ENCODE measurements at places on chromosomes 2 and 18.

- no peak for DNase-seq
These were observed 46.0 kb upstream of the FAM136A start for GRCh38 chr2:70347831-70348230.

GRCh38 chr2:228433721-228434120 lies 252.2 kb upstream of the SPHKAP start:
- no peak for DNase-seq

DNA sequence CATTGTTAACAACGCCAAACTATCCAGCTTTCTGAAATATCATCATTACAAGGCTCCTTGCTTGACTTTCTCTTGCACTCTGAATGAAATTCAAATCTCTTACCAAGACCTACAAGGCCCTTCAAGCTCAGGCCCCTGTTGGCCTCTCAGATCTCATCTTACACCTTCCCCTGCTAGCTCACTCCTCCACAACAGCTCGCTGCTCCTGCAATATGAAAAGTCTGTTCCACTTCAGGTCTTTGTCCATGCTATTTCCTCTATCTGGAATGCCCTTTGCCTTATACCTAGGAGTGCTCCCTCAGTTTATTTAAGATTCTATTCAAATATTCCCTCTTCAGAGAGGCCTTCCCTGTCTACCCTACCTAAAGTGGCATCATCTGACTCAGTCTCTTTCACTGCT lies 91.7 kb downstream of the SESTD1 start:
- no peak for DNase-seq

- no peak for DNase-seq
These were observed 49.4 kb upstream of the STON1 start for GRCh38 chr2:48480526-48480925.

GRCh38 chr18:74785632-74786031 lies 188.0 kb downstream of the ZNF407 start:
- DNase-seq = no peak

DNA sequence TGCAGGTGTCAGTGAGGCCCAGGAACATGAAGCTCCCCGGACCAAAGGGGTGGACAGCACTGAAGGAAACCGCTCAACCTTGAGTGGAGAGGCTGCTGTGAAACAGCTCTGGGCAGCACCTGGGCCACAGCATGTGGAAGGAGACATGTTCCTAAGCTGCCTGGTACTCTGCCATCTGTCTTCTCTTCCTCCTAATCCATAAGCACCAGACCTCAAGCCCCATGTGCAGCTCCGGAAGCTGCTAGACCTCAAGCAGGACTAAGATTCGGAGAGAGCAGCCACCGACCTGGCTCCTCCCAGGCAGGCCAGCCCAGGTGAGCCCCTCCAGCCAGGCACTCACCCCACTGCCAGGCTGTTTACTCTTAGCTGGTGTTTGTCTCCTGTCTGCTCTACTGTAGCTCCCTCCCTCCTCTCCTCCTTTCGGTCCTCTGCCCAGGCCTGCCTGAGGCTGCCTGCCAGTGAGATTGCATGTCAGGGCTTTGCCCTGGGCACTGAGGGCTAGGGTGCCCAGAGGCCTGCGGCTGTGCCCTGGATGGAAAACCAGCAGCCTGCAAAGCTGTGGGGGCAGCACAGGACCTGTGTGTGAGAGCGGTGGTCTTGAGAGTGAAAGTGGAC lies 53.7 kb downstream of the BCL11A start:
- DNase-seq = no peak

GRCh38 chr18:56330366-56331110 lies 307.9 kb downstream of the TXNL1 start:
- DNase-seq = no peak

DNA sequence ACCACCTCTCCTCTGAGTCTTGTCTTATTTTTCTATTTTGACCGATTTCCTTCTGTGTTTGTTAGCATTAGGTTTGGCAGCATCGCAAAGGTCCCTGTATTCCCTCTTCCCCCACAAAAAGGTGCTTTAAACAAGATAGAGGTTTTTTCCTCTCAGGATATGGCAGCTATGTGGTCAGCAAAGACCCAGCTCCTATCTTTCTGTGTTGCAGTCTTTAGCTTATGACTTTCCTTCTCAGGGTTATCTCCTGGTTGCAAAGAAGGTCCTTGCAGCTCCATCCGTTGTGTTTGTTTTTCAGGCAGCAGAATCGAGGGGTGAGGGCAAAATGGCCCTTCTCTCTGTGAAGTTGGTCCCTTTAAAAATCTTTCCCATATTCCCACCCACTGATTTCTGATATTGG lies 38.4 kb downstream of the GALNT1 start:
- DNase-seq = no peak

- no peak for DNase-seq
These were observed 1727.9 kb upstream of the SLC39A10 start for GRCh38 chr2:193929131-193929530.

DNA sequence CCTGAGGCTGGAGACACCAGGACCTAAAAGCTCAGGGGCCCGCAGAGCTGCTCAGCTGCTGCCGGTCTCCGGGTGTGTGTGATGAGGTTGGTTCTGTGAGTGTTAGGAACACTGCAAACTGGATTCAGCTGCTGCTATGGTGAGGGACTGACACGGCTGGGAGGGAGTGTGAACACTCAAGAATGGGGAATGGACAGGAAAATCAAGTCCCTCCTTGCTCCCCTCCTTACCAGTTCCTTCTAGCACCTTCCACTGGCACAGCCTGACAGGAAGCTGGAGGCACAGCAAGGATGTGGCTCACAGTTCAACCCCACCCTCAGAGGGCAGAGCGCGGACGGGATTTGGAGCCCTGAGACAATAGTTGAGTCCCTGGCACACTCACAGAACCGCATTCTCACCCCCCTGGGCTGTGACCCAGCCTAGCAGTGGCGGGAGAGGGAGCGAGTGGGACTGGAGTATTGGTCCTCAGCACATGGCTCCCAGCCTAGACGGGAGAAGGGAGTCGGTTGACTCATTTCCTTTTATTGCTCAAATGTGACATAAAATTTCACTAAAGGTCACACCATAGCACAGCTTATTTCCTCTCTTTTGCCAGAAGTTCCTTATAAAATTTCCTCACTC lies 42.5 kb downstream of the LRRC30 start:
- peak; percentile 12 for DNase-seq

GRCh38 chr2:217928324-217929181 lies 74.2 kb downstream of the TNS1 start:
- DNase-seq = no peak

GRCh38 chr2:196592911-196593881 lies 46.3 kb upstream of the CCDC150 start:
- DNase-seq = peak; percentile 80

GRCh38 chr2:96546797-96547196 lies 10.2 kb downstream of the ARID5A start:
- DNase-seq = no peak

GRCh38 chr2:46982351-46983064 lies 66.9 kb upstream of the MCFD2 start:
- DNase-seq = no peak

DNA sequence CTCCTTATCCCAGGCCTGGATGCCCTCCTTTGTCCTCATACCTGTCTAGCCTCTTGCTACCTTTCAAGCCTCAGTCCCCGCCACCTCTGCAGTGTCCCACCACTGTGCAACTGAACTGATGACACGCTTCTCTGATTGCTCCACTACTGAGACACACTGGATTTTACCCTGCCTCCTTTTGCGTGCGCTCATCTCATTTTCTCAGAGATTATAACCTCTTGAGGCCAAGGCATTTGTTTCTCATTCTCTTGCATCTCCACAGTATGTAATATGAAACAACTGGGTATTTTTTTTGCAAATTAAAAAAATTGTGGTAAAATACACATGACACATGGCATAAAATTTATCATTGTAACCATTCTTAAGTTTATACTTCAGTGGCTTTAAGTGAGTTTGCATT lies 95.4 kb downstream of the PRKCE start:
- DNase-seq = no peak

- DNase-seq = no peak
These were observed 343 bp upstream of the CD302 start for GRCh38 chr2:159798376-159798725.

DNA sequence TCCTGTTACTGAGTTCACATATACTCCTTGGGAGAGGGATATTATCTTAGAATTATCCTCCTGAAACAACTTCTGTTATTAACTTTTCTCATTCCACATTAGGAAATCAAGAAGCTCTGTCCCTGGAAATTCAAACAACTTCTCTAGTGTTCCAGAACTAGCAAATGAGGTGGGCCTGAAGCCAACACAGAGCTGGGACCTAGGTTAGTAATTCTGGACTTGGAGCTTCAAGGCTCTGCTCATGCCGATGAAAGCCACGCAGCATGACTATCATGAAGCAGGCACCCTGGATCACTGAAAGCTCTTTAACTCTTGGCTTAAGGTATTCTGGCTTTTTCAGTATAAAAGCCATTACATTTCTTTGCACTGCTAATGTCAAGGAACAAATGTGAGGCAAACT lies 242.7 kb downstream of the TGIF1 start:
- no peak for DNase-seq

GRCh38 chr2:233466991-233467603 lies 99.5 kb downstream of the USP40 start:
- DNase-seq = peak; percentile 81

DNA sequence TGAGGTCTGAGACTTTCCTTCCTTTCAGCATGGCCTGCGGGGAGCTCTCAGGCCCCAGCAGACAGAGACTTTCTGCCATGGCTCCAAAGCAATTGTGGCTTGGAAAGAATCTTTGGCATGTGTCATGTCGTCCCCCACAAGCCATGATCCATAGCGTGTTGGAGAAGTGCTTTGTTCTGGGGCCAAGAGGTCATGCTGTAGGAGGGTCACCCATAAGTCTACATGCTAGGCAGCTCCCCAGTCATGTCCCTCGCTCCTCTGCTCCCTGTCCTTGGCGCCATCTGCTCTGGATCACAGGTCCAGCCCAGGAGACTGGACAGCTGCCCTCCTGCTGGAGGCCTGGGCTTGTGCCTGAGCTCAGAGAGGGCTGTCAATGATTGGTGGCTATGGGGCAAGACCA lies 78.8 kb upstream of the LCLAT1 start:
- no peak for DNase-seq

DNA sequence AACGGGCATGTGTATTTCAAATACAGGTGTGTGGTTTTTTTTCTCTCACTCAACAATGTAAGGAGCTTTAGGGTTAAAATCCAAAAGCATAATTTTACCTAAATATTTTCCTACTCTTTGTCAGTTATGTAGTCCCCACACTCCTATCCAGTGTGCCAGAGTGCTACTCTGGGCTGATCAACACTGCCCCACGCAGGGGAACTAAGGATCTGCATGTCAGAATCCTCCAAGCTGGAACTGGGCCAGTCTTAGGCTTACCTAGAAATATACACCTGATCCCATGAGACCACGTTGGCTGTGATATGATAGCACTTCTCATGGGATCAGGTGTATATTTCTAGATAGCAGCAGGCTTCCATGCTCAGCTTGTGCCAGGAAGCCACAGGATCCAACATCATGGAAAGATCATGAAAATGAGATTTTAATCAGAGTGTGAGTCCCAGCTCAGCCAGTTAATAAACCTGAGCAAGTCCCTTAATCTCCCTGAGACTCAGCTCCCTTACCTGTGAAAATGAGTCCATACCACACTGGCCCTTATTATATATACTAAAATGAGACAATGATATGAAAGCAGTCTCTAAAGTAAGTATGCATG lies 29.7 kb downstream of the CCDC141 start:
- no peak for DNase-seq
